ENCODE measurements at places on chromosomes 1 and 21.

- DNase-seq: no peak
Measured at GRCh38 chr1:101153692-101154091, 83.1 kb upstream of the S1PR1 start.

DNA sequence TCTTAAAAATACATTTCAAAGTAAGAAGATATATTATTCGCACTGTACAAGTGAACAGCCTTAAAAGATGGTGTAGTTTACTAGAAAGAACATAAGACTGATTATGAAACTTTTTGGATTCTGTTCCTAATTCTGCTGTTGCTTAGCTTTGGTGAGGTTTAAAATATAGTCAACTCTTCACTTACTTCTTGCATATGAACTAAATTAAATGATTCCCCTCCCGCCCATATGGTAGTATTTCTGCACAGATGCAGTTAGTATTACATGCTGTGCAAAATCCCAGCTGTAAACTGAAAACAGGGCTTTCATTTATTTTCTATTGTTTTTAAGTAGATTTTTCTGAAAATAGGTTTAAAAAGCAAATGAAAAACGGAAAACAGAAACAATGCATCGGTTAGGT is 345.4 kb upstream of the NCAM2 start:
- no peak for DNase-seq

GRCh38 chr1:39470040-39470439 is 21.4 kb upstream of the BMP8A start:
- no peak for DNase-seq

GRCh38 chr1:228802386-228803220 is 67.3 kb downstream of the RHOU start:
- DNase-seq: no peak

- DNase-seq: no peak
Measured at GRCh38 chr1:9715536-9716226, 64.2 kb downstream of the PIK3CD start.

GRCh38 chr1:160739098-160739511 is at the start of gene SLAMF7:
SLAMF7 (plus strand) TSS chr1:160739247; CDS start chr1:160739302, 55 bp downstream.
- no peak for DNase-seq

- no peak for DNase-seq
Measured at GRCh38 chr1:119506941-119507340, at the start of gene HSD3B1. HSD3B1 (plus strand) TSS chr1:119507210; CDS start chr1:119507477, 267 bp downstream.

GRCh38 chr1:115753830-115754229 is 14.7 kb downstream of the CASQ2 start:
- DNase-seq: no peak

- no peak for DNase-seq
Measured at GRCh38 chr1:161505686-161506085, 429 bp downstream of the FCGR2A start.

- DNase-seq: no peak
Measured at GRCh38 chr1:183279835-183280234, 93.8 kb downstream of the LAMC2 start.

DNA sequence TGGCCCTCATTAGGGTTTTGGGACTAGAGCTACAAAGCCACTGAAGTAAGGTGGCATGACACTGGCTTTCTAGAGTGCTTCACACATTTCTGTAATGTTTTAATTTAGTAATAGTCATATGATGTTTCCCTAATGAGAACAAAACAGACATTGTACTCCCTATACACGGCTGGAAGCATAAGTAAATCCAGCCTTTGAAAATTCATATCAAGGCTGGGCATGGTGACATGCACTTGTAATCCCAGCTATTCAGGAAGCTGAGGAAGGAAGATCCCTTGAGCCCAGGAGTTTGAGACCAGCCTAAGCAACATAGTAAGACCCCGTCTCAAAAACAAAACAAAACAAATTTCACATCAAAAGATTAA is 7.4 kb downstream of the USP48 start:
- DNase-seq: no peak

DNA sequence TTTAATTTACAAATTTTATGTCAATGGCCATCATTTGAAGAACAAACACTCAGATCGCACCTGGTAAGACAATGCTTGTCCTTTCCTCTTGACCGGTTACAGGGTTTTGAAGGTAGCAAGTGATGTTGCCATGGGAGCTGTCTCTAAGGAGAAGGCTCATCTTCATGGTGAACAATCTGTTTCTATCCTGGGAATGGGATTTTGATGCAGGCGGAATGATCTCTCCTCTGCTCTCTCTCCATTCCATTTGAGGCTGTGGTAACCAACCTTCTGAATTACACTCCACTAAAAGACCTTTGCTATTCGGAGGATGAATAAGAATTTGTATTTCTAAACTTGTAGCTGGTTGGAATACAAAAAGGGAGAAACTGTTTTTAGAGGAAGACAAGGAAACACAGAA is 57.9 kb upstream of the SLC5A9 start:
- DNase-seq: no peak

- no peak for DNase-seq
Measured at GRCh38 chr1:211606914-211607753, 28.2 kb upstream of the SLC30A1 start.

- no peak for DNase-seq
Measured at GRCh38 chr1:47870480-47870879, 126.7 kb downstream of the TRABD2B start.

- DNase-seq: no peak
Measured at GRCh38 chr21:16633831-16634459, 878.9 kb upstream of the CXADR start.

- no peak for DNase-seq
Measured at GRCh38 chr1:48215222-48215621, 7.3 kb upstream of the SLC5A9 start.
